ENCODE measurements at places on chromosomes 6 and 20.

GRCh38 chr6:117143647-117144046 is 121.7 kb upstream of the VGLL2 start:
- no peak for DNase-seq

GRCh38 chr6:10271982-10272381 is 142.9 kb downstream of the TFAP2A start:
- no peak for DNase-seq

DNA sequence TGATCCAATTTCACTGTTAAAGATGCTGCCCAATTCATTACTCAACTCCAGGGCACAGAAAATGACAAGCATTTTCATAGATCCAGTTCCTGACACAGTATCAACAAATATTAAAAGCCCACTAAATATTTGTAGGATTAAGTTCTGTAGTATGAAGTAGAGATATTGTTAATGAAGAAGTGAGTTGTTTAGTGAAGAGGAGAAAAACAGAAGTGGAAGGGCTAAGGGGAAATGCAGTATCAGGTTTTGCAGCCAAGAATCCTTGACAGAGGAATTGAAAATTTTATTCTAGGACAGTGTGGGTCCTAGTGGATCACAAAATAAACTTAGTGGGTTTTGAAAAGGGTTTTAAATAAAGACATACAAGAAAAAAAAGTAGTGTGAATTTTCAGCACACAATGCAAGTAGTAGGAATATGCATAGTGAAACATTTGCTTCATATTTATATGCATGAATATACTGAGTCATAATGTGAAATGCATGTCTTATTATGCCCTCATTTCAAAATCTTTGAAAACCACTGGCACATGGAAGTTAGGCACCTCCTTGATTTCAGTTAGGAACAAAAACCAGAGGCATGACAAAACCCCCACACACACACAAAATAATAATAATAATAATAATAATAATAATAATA is 338.6 kb downstream of the KHDRBS2 start:
- no peak for DNase-seq

DNA sequence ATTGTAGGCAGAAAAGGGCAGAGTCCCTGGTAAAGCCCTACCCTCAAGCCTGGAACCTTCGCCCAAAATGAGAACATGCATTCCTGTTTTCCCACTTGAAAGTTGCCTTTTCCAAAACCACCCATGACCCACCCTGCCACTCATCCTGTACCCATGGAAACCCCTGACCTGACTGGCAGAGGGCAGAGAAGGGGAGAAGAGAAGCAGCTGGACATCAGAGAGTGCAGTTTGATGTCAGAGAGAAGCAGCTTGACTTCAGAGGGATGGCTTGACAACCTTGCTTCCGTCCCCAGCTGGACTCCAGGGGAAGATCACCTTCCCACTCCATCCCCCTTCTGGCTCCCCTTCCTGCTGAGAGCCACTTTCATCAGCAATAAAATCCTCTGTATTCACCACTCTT is 123.6 kb upstream of the SHLD1 start:
- DNase-seq = no peak

- no peak for DNase-seq
Measured at GRCh38 chr6:165611294-165611693, 51.7 kb downstream of the PDE10A start.

GRCh38 chr6:51934098-51934497 is 153.3 kb downstream of the PKHD1 start:
- no peak for DNase-seq

DNA sequence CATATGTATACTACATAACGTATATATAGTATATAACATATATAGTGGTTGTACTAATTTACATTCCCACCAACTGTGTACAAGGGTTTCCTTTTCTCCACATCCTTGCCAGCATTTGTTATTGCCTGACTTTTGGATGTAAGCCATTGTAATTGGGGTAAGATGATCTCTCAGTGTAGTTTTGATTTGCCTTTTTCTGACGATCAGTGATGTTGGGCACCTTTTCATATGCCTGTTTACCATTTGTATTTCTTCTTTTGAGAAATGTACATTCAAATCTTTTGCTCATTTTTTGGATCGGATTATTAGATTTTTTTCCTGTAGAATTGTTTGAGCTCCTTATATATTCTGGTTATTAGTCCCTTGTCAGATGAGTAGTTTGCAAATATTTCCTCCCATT is 11.4 kb downstream of the SYNJ2 start:
- no peak for DNase-seq

DNA sequence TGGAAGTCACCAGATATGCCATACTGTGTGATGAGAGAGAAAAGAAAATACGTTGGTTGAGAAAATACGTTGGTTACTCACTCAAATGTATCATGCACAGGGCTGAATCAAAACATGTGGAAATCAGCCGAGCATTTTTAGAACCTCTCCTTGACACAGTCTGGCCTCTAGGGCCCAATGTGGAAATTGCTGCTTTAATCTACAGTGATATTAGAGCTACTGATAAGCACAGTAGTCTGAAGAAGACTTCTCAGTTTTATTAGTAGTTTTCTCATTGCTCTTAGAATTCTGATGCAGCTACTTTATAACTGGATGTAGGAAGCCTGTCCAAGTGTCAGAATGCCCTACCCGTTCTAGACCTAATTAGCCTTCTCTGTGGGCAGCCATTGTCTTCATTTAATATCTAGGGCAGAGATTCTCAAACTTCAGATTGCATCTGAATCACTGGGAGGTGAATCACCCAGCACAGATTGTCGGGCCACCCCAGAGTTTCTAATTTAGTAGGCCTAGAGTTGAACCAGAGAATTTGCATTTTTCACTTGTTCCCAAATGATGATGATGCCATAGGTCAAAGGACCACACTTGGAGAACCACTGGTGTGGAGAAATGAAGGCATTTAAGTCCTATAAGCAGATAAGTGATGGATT is 229.1 kb downstream of the PLCB1 start:
- DNase-seq = no peak

GRCh38 chr6:1606780-1607515 is 2.8 kb upstream of the FOXC1 start:
- no peak for DNase-seq

DNA sequence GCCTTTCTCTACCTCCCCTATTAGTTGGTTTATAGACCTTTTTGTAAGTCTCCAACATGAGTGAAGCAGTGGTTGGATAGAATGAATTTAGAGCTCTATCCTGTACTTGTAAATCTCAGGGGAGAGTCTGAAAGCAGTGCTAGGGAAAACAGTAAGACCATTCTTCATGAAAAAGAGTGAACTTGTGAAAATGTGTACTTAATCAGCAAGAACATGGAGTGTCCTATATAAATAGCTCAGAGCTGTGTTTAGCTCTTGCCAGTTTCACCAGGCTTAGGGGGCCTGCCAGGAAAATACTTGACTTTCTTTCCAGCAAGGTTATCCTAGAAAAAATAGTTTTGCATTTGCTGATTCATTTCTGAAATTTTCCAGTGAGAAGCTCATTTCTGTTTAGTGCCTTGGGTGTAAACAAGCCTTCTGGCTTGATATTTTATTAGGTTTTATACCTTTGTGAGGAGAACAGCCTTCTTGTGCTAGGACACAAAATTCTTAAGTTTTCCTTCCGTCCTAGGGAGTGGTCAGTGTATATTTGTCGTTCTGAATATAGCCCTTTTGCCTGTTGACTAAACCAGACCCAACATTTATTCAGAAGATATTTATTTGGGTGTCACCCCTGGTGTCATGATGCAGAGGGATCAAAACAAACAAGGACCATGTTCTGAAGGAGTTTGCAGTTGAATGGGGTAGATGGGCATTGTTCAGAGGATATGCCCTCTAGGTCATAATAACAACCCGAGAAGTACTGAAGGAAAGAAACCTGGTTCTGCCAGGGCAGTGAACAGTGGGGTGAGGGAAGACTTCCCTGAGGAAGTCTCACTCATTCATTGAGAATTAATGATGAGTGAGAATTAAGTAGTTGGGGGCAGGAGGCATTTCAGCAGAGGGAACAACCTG is 7.6 kb downstream of the ARFGEF2 start:
- DNase-seq = no peak

DNA sequence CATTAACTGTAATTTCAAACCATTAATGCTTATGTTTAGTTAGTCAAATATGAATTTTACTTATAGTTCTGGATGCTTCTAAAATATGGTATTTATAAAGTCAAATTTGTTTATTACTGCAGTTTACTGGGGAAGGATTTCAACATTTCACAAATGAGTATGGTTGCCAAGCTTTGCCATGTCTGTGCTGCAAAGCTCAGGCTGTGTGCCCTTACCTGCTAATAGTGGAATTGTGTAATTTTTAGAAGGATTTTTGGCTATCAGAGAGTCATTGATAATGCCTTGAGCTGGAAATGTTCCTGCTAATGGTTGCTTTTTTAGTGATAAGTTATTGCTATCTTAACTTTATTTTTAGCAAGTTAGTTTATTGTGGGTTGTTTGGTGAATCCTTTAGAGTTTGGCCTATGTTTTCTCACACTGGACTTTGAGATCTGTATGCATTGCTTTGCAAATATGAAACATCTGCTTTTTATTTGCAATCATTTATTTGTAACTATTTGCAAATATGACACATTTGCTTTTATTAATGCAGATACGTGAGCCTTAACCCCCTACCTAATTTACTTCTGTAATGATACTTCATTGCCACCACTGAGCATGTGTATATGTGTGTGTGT is 105.8 kb downstream of the CD109 start:
- no peak for DNase-seq

- DNase-seq = no peak
Measured at GRCh38 chr20:36861875-36862801, 13.8 kb upstream of the TLDC2 start.

- no peak for DNase-seq
Measured at GRCh38 chr20:48949304-48950170, 28.0 kb downstream of the ARFGEF2 start.

DNA sequence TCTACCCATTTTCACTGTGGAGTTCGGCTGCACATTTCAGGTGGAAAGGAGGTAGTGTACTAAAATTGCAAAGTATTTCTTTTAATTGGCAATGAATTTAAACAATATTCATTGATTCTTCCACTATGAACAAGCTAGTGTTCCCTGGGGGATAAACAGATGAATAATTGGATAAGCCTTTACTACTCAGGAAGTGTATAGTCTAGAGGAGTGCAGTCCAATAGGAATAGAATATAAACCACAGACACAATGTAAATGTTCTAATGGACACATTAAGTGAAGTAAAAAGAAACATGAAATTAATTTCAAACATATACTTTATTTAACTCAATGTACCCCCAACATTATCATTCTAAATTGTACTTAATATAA is 28.7 kb downstream of the SGK1 start:
- DNase-seq = no peak

DNA sequence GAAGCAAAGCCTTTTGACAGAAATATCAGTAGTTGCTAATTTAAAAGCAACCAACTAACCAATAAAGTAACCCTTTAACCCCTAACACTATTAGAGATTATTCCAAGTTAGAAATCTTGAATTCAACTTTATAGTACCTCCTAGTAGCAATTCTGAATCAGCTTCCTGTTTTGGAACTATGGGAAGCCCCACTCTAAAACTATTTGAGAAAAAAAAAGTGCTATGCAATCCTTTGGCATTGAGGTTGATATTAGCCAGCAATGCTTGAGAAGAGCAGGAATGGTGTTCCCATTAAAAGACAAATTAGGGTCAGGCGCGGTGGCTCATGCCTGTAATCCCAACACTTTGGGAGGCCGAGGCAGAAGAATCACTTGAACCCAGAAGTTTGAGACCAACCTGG is 306.2 kb upstream of the ZFP64 start:
- DNase-seq = no peak

GRCh38 chr6:79640146-79641111 is 9.3 kb downstream of the SH3BGRL2 start:
- no peak for DNase-seq

GRCh38 chr6:82840571-82840970 is 225.1 kb downstream of the UBE3D start:
- no peak for DNase-seq

DNA sequence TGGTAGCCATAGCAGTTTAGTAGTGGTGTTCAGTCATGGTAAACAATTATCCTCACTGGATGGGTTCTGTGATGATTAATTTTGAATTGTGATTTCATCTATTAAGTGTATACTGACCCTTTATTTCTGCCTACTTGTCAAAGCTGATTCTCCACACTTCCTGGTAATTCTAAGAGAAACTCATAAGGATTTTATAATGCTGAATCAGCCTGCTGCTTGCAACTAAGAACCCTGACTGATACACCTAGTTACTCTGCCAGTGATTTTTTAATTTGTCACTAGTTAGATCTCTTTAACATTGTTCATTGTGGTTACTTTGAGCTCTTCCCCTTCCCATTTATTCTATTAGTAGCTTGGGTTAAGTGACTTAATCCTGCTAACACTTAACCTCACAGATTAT is 8.6 kb downstream of the CDC40 start:
- no peak for DNase-seq

DNA sequence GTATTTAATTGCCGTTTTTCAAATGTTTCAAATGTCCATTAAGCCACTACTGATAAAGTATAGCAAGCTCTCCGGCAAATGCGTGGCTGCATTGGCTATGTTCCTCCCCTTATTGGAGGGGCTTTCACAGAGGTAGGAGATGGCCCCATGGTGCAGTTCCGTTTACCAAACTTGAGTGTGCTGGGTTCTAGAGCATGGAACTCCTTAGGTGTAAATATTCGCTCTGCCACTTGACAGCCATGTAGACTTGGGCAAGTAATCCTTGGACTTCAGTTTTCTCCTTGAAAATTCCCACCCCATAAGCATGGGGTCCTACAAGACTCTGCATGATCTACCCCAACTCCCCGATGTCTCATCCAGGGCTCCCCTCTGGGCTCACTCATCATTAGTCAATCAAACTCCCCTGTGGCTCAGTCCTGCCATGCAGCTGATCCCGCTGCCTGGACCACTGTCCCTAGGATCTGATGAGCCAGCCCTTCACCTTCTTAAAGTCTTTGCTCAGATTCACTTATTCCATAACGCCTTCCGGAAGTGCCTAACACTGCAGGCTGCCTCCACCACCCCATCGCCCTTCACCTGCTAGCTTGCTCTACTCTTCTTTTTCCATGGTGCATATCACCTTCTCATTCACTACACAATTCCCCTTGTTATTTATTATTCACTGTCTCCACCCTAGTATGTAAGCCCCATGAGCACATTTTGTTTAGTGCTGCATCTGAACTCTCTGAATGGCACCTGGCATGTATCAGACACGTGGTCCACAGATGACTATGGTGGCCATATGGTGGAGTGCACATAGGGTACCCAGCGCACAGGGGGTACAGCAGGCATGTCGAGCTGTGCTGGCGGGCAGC is 18.8 kb downstream of the PRR18 start:
- no peak for DNase-seq

GRCh38 chr6:104940893-104941728 is 15.8 kb upstream of the LIN28B start:
- DNase-seq = peak; percentile 68

GRCh38 chr6:27752038-27752885 is 159.9 kb downstream of the OR2B2 start:
- peak; percentile 60 for DNase-seq

DNA sequence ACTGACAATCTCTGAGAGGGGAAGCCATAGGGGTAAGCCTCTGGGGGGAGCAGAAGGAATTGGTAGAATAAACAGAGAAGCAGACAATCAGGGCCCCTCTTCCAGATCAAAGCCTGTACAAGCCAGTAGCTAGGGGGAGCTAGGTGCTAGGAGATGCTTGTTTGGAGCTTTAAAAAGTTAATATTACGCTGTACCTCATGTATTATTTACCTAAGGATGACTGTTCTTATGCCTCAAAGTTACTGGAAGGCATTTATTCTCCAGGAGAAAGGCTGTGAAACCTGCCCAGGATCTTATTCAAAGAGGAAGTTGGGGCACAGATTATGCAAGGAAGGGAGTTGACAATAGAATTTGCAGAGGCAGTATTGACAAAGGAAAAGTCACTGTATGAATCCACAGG is 111.8 kb upstream of the SLC35F1 start:
- DNase-seq = no peak

- DNase-seq = peak; percentile 68
Measured at GRCh38 chr6:31680226-31681134, at the start of gene LY6G5C. TSS of gene LY6G5C (minus strand) at chr6:31681067. CDS start at chr6:31680373, 694 bp downstream.

GRCh38 chr6:14851281-14851680 is 394.6 kb upstream of the JARID2 start:
- DNase-seq = no peak

All from activated naive CD8-positive, alpha-beta T cell treated with anti-CD3 and anti-CD28 coated beads, Interleukin-2, amount 10 ng/mL, durations not matched to agents 7 days and 5 days (primary cell).